ENCODE measurements at places on chromosomes 11 and 22. TPM values are rescaled to one million over a fixed set of nuclear protein-coding genes. Genes with fewer than 3 reads are reported as not detected.

GRCh38 chr11:58060939-58061672 lies 30.4 kb downstream of the OR6Q1 start:
- DNase-seq = no peak

- no peak for DNase-seq
These were observed 88.6 kb downstream of the RTL6 start for GRCh38 chr22:44409211-44409973.

- DNase-seq = peak; percentile 10
These were observed 262.5 kb downstream of the DCDC1 start for GRCh38 chr11:31106968-31107576.

GRCh38 chr22:24703101-24703500 lies 71.4 kb downstream of the PIWIL3 start:
- DNase-seq = no peak

The DGCR2 gene
- polyA plus RNA-seq = 42.8 TPM
